ENCODE measurements at places on chromosomes 16 and 17.

DNA sequence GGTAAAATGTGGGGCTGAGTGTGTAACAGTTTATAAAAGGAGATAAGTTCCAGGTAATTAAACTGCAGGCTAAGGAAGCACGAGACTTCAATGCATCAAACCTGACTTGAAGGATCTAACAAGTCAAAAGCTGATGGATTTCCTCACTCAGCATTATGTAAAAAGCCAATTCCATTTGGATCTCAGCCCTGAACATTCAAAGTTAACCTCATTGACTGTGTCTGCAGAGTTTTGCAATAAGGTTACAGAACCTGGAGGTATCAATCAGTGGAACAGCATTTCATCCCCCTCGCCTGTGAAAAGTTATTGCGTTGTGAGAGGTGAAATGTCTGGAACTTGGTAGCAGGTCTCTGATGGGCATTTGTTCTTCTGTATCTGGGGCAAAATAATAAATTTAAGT, 317.8 kb downstream of the GRIN2A start:
- DNase-seq: no peak

DNA sequence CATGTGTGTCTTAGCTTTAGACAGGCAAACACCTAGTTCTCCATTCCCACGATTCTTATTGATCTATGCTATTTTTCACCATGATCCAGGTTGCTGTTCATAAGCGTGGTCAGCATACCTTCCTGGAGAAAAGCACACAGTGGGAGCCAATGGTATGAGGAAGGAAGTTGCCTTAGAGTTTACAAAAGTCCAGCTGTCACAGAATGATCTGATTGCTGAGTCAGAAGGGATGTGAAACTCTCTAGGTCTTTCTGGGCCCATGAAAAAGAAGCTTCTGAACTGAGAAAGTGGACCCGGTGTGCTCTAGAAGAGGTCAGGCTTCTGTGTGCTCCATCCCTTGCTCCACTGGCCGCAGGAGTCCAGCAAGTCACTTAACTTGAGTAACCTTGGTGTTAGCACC, 71.0 kb upstream of the CCL1 start:
- DNase-seq: peak; percentile 26

- no peak for DNase-seq
Measured at GRCh38 chr16:75202069-75202590, 4.8 kb downstream of the CTRB2 start.

DNA sequence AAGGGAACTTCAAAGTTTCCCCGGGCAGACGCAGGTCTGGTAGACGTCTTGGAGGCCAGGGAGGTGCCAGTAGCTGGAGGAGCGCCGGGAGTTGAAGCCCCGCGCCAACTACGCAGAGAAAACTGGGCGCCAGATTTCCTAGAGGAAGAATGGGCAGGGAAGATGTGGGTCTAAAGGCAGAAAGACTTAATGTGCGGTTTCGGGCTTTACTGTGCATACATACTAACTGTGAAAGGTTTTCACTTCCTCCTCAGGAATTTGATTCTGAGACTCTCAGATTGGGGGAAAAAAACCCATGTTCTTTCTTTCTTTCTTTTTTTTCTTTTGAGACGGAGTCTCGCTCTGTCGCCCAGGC, 331 bp upstream of the ZNF287 start:
- DNase-seq: no peak

- DNase-seq: no peak
Measured at GRCh38 chr16:53494636-53495035, 8.4 kb downstream of the AKTIP start.

DNA sequence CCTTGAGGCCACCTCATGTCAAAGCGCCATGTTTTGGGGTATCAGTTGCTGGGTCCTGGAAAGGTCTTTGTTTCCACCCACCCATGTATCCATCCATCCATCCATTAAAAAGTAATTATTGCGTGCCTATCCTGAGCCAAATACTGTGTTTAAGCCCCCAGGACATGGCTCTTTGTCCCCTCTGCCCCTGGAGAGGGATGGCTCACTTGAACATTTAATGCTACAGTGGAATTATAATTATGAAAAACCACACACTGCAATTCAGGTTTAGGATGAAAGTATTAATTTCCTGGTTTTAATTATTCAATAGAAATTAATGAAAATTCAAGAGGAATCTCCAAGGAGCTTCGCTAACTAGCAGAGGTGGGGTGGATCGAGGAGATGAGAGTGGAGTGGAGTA, 97.8 kb downstream of the MGAT5B start:
- no peak for DNase-seq

GRCh38 chr16:82476786-82477185, 150.0 kb upstream of the CDH13 start:
- DNase-seq: no peak

DNA sequence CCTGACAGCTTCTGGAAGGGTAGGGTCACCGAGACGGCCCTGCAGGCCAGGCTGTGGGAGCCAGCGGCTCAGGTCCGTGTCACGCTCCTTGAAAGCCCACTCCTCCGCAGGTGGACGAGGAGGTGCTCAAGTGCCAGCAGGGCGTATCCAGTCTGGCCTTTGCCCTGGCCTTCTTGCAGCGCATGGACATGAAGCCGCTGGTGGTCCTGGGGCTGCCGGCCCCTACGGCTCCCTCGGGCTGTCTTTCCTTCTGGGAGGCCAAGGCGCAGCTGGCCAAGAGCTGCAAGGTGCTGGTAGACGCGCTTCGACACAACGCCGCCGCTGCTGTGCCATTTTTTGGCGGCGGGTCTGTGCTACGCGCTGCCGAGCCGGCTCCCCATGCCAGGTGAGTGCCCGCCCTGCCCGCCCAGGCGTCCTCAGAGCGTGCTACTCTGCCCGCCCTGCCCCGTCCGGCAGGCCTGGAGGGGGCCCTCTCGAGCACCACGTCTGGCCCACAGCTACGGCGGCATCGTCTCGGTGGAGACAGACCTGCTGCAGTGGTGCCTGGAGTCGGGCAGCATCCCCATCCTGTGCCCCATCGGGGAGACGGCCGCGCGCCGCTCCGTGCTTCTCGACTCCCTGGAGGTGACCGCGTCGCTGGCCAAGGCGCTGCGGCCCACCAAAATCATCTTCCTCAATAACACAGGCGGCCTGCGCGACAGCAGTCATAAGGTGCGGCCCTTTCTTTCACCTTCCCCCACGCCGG, 1.3 kb downstream of the NAGS start:
- no peak for DNase-seq

DNA sequence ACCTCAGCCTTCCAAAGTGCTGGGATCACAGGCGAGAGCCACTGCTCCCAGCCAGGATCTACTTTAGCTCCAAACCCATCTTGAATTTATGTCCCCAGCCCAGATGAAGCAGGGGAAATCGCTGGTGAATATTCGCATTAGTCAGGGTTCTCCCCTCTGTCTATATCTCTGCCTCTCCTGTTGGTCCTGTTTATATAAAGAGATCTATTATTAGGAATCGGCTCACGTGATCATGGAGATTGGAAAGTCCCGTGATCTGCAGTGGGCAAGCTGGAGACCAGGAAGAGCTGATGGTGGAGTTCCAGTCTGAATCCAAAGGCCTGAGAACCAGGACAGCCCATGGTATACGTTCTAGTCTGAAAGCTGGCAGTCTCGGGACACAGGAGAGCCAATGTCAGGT, 382.8 kb downstream of the SEC14L1 start:
- no peak for DNase-seq

DNA sequence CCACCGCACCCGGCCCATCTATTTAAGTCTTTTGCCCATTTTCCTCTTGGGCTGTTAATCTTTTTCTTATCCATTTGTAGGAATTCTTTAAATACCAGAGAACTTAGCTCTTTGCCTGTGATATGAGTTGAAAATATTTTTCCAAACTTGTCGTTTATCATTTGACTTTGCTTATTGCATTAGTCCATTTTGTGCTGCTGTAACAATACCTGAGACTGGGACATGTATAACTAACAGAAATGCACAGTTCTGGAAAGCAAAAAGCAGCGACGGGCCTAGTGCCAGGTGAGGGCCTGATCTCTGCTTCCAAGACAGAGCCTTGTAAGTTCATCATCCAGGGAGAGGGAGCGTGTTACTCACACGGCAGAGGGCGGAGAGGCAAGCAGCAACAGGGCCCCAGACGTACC, 25.6 kb upstream of the BHLHA9 start:
- peak; percentile 18 for DNase-seq

- no peak for DNase-seq
Measured at GRCh38 chr17:32604966-32605365, 118.2 kb downstream of the CDK5R1 start.

- no peak for DNase-seq
Measured at GRCh38 chr17:3005696-3006095, 57.7 kb downstream of the OR1D5 start.

DNA sequence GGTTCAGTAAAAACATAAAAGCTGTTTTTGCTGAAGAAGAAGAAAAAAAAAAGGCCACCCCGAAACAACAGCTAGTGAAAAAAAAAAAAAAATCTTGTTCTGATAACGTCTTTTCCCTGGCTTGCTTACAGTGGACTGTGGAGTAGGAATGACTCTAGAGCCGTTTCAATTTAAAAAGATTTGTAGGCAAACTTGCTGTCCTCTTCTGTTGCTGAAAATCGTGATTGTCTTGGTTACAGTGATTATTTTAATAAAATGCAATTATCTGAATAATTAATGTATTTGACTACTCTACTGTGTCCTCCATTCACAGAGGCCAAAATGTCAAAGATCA, 190.6 kb upstream of the TBX2 start:
- DNase-seq: no peak

GRCh38 chr16:72174726-72175125, 2.8 kb upstream of the PMFBP1 start:
- DNase-seq: no peak

- DNase-seq: no peak
Measured at GRCh38 chr17:10368561-10368960, 4.2 kb downstream of the MYH13 start.

- DNase-seq: no peak
Measured at GRCh38 chr17:77127735-77128361, 12.9 kb upstream of the SEC14L1 start.

DNA sequence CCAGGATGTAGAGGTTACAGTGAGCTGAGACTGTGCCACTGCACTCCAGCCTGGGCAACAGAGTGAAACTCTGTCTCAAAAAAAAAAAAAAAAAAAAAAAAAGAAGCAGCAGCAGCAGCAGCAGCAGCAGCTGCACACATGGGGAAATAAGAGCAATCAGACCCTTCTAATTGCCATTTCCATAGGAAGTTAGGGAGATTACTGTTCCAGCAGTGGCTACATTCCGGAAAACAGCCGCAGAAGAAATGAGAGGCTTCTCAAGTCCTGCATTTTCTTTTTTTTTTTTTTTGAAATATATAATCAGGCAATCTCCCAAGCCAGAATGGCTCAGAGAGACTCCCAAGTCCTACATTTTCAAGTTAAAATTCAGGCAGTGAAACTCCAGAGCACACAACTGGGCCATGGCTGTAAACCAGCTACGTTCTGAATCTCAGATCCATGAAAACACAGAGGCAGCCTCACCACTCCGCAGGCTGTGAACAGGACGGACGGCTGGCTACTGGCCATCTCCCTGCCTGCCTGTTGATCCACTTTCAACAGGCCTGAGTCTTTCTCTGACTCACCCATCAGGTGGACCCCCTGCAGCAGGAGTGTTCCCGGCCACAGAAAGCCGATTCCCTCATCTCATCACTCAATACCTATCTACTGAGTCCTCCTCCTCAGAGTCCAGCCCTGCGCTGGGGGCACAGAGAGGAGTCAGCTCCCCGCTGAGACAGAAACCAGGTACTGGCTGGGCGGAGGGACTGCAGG, 15.0 kb downstream of the TRPV1 start:
- DNase-seq: no peak

All from epithelial cell of prostate (primary cell).